Stimulated activated CD8-positive, alpha-beta memory T cell treated with anti-CD3 and anti-CD28 coated beads, Interleukin-7, amount 100 ng/mL, for 1 hour (primary cell): ENCODE measurements at places on chromosomes 13 and 19.

GRCh38 chr19:18558604-18559003, 934 bp downstream of the KXD1 start:
- no peak for DNase-seq

GRCh38 chr13:43489233-43489632, 297.5 kb downstream of the ENOX1 start:
- DNase-seq = no peak

DNA sequence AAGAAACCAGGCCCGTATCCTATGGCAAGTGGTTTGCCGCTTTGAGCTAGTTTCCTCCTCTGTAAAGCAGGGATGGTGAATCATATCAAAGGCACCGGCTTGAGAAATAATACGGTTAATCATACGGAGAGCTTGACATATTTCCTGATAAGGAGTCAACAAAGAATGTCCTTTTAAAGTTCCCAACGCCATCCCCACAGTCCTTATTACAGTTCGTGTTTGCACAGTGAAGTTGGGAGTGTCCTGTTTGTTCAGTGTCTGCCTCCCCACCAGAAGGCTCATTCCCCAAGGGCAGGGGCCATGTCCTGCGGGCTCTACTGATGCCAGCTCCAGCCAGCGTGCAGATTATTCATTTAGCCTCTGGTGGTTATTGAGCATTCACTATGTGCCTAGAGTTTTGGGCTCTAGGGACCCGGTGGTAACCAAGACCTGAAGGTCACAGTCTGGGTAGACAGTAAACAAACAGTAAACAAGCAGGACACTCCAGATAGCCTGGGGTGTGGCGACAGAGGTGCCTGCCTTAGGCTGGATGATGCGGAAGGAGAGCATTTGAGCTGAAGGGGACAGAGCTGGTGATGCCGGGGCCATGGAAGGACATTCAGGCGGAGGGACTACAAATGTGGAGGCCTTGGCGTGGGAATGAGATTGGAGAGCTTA, 6.3 kb downstream of the GRAMD1A start:
- no peak for DNase-seq

DNA sequence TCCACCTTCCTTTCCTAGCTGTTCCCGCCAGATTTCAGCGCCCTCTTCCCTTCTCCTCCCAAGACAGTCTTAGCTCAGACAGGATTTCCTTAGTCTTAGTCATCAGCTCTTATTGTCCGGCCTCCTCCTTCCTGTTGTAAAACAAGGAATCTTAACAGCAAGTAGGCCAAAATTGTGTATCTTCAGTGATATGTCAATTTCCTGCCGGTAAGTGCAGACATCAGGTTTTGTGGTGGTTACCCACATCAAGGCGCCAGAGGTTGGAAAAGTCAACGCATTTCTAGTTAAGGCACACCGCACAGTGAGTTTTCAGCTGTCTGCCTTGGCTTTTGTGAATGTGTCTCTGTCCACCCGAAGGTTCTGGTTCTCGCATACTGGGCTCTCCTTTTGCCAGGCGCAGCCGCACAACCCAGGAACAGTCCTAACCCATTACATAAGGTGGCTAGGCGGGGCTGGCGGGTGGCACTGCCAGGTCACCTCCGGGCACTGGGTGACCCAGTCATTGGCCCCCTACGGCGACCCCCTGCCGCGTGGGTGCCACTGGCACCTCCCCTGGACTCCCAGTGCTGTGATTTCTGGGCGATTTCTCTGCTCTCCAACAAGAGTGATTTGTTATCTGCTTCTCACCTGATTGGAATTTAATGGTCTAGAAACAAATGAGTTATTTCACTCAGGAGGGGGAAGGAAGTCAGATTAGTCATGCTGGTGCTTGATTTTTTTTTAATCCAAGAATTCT, 12.9 kb downstream of the COL4A2 start:
- DNase-seq = no peak

GRCh38 chr19:31146015-31146414, 203.2 kb downstream of the TSHZ3 start:
- DNase-seq = no peak

DNA sequence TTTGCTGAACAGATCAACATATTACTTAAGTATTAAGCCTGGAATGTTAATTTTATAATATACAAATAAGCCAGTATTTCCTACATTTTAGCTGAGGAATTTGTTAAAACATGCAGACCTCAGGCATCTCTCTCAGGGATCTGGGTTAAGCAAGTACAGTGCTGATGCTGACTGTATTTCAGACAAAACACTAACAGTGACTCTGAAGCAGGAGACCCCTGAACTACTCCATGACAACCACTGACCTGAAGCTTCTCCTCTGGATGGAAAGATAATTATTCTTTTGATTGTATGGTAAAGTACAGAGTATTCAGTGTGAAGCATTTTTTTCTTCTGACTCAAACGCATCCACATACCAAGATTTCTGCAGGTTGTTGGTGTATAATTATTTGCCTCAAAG, 680.8 kb downstream of the LIG4 start:
- no peak for DNase-seq

- DNase-seq = no peak
Measured at GRCh38 chr13:89212186-89212585, 1541.0 kb downstream of the SLITRK5 start.

- DNase-seq = no peak
Measured at GRCh38 chr13:60000081-60000480, 163.6 kb downstream of the DIAPH3 start.

DNA sequence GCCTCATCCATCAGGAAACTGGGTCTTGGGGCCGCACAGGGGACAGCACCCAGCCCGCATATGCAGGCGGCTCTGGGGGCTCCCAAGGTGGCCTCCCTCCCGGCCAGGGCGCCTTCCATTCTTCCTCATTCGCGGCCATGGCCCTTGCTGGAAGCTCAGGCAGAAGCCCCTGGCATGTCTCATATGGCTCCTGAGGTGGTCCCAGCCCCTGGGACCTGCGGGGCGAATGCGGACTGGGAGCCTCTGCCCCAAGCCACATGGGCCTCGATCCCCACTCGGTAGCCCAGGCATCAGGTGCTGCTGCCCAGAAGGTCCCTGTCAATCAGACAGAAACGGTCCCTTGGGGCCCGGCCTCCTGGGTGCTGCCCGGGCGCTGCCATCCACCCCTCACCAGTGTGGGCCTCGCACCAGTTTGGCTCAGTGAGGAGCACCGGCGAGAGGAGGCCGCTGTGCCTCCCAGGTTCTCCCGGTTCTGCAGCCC, 301.6 kb downstream of the TEX29 start:
- no peak for DNase-seq

- DNase-seq = no peak
Measured at GRCh38 chr13:90868321-90868920, 479.1 kb upstream of the MIR17HG start.
